Left lung (tissue), 14 donors: ENCODE measurements at places on chromosomes 2 and 18. TPM values are rescaled to one million over a fixed set of nuclear protein-coding genes. Genes with fewer than 3 reads are reported as not detected.
A peak's percentile ranks its signal among the peaks of the same experiment; 100 is the strongest.

DNA sequence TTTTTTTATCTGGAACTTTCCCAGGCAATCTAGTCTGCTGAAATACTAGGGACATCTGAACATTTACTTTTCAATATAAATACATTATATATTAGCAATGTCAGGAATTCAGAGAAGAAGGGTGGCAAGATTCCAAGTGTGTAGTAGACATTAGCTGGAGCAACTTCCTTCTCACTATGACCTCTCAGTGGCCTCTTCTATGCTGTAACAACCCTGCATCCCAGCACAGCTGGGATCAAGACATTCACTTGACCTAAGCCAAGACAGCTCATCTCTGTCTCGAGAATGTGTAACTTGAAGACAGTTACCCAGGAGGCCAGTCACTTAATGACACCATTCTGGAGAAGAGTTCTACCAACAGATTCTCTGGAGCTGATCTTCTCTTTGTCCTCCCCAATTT is 61.7 kb upstream of the RALBP1 start:
- H3K27me3 ChIP-seq: no peaks in the 10 kb centered on the region
- no peaks in the 10 kb centered on the region for H3K4me1 ChIP-seq
- H3K36me3 ChIP-seq: no peaks in the 10 kb centered on the region
- no peak overlapping the region for H3K27ac ChIP-seq
- no peak overlapping the region for H3K4me3 ChIP-seq

GRCh38 chr18:59633961-59634485 is 63.2 kb downstream of the CCBE1 start:
- H3K27me3 ChIP-seq: no peaks in the 10 kb centered on the region
- no peak overlapping the region for H3K4me3 ChIP-seq
- DNase-seq: no peak
- no peaks in the 10 kb centered on the region for H3K4me1 ChIP-seq
- no peak overlapping the region for H3K27ac ChIP-seq

- no peak overlapping the region for H3K27ac ChIP-seq
- no peaks in the 10 kb centered on the region for H3K27me3 ChIP-seq
- no peaks in the 10 kb centered on the region for H3K36me3 ChIP-seq
- DNase-seq: no peak
These were observed 356.3 kb upstream of the CDH20 start for GRCh38 chr18:60976976-60977375.

DNA sequence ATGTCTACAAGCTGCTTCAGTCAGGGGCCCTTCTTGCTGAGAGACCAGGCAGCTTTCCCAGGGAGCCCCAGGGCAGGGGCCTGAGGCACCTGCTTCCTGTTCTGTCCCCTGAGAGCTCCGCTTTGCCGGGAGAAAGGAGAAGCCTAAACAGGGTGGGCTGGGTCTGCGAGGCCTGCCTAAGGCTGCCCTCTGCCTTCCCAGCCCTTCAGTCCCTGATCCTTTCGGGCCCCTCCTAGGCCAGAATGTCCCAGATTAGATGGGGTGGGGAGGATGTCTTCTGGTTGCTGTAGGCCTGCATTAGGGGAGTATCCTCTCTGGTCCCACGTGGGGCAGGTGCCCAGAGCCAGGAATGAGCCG is 72.4 kb downstream of the TGOLN2 start:
- H3K27me3 ChIP-seq: no peaks in the 10 kb centered on the region
- no peak overlapping the region for H3K4me3 ChIP-seq
- no peaks in the 10 kb centered on the region for H3K36me3 ChIP-seq
- DNase-seq: peak; percentile 31

GRCh38 chr2:17644997-17645720 is 104.7 kb downstream of the VSNL1 start:
- H3K4me1 ChIP-seq: peaks cover 17% of the 10 kb centered on the region
- DNase-seq: no peak
- no peaks in the 10 kb centered on the region for H3K27me3 ChIP-seq

Gene RUFY4
- not detected for total RNA-seq
